ENCODE measurements at places on chromosomes 13 and 19. TPM values are rescaled to one million over a fixed set of nuclear protein-coding genes. Genes with fewer than 3 reads are reported as not detected.

The FAM83E gene
- polyA plus RNA-seq, result 3.4 TPM

The ODAD3 gene
- 1.8 TPM for polyA plus RNA-seq

The IGFL1 gene
- polyA plus RNA-seq, result not detected

The CASP14 gene
- polyA plus RNA-seq, result 0.73 TPM

The CFAP97D2 gene
- 1.2 TPM for polyA plus RNA-seq

The LGALS7B gene
- 0.38 TPM for polyA plus RNA-seq

The PDX1 gene
- polyA plus RNA-seq, result 15.7 TPM

The KL gene
- polyA plus RNA-seq, result 0.23 TPM

The OR7A5 gene
- polyA plus RNA-seq, result not detected

The ZNF582 gene
- 2.6 TPM for polyA plus RNA-seq

The SIGLEC7 gene
- polyA plus RNA-seq, result 0.12 TPM

DNA sequence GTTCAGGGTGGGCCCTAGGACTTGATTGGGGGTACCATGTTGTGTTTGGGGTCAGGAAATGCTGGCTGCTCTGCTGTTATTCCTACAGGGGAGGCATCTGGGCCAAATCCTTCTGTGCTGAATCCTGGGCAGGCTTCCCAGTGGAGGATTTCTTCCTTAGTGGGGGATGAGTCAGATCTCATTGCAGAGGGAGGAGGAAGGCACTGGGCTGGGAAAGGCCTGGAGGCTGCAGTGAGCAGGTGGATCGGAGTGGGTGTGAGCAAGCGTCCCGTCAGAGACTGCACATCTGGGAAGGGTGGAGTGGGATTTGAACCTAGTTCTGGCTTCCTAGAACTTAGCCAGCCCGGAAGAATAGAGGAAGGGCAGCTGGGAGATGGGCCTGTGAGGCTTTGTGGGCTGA lies 11.5 kb downstream of the CCDC124 start:
- no peaks in the 10 kb centered on the region for H3K27me3 ChIP-seq
- no peak for DNase-seq
- H3K36me3 ChIP-seq, result no peaks in the 10 kb centered on the region
- no peak overlapping the region for H3K4me3 ChIP-seq

DNA sequence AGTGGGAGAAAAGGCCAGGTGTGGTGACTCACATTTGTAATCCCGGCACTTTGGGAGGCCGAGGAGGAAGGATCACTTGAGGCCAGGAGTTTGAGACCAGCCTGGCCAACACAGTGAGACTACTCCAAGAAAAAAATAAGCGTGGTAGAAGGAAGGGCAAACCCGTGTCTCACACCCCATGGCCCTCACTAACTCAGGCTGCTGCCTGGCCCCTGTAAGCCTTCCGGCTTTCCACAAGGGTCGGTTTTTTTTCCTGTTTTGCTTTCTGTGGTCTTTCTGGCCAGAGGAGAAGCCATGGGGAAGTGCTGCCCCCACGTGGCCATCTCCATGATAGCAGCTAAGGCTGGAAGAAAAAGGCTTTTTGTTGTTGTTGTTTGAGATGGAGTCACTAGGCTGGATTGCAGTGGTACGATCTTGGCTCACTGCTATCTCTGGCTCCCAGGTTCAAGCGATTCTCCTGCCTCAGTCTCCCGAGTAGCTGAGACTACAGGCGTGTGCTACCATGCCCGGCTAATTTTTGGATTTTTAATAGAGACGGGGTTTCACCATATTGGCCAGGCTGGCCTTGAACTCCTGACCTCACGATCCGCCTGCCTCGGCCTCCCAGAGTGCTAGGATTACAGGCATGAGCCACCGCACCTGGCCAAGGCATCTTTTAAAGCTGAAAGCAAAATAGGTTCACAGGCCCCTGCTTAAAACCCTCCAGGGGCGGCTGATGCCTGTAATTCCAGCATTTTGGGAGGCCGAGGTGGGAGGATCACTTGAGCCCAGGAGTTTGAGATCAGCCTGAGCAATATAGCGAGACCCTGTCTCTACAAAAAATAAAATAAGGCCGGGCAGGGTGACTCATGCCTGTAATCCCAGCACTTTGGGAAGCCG lies 7.5 kb upstream of the ARHGEF18 start:
- peak; percentile 89 for DNase-seq
- no peaks in the 10 kb centered on the region for H3K27me3 ChIP-seq
- no peaks in the 10 kb centered on the region for H3K4me1 ChIP-seq
- H3K36me3 ChIP-seq, result no peaks in the 10 kb centered on the region

GRCh38 chr19:5481957-5482356 lies 26.7 kb downstream of the ZNRF4 start:
- no peaks in the 10 kb centered on the region for H3K27me3 ChIP-seq
- no peak overlapping the region for H3K4me3 ChIP-seq
- DNase-seq, result no peak
- no peaks in the 10 kb centered on the region for H3K4me1 ChIP-seq
- H3K27ac ChIP-seq, result no peak overlapping the region

GRCh38 chr19:18972301-18972811 lies 31.3 kb upstream of the HOMER3 start:
- H3K36me3 ChIP-seq, result no peaks in the 10 kb centered on the region
- no peaks in the 10 kb centered on the region for H3K27me3 ChIP-seq
- DNase-seq, result no peak
- H3K4me3 ChIP-seq, result no peak overlapping the region

DNA sequence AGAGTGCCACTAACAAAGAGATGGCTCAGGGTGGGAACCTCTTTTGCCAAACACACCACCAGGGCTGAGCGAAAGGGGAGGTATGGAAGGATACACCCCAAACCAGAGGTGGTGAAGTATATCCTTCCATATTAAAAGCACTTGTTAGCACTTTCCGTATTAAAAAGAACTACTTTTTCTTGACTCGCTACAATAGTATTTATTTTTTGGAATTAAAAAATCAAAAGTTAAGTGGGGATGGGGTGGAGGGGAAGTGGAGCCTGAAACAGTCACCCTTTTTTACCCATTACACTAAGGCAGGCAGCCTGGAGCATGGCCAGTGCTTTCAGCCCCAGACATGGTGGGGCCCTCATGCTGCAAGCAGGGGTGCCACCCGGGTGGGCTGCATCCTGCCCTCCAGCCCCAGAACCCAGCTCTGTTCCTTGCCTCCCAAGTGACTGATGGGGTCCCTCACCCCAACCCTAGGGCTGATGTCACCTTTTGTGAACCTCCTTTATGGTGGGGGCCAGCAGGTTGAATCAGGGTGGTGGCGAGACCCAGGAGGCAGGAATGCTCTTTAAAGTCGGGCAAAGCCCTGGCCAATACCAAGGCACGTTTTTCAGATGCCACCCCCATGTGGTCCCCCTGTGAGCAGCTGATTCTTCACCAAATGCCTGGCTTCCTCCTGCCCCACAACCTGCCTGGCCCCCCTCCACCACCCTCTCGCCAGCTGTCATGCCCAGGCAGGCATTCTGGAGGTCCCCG lies 31.0 kb downstream of the LYL1 start:
- DNase-seq, result no peak
- no peaks in the 10 kb centered on the region for H3K27me3 ChIP-seq
- H3K4me3 ChIP-seq, result no peak overlapping the region
- peaks cover 20% of the 10 kb centered on the region for H3K4me1 ChIP-seq
- no peak overlapping the region for H3K27ac ChIP-seq

GRCh38 chr19:42140125-42140754 lies 8.0 kb upstream of the POU2F2 start:
- peak; percentile 54 for DNase-seq
- H3K36me3 ChIP-seq, result no peaks in the 10 kb centered on the region
- H3K27me3 ChIP-seq, result no peaks in the 10 kb centered on the region
- no peak overlapping the region for H3K27ac ChIP-seq
- H3K4me3 ChIP-seq, result no peak overlapping the region
- no peaks in the 10 kb centered on the region for H3K4me1 ChIP-seq

DNA sequence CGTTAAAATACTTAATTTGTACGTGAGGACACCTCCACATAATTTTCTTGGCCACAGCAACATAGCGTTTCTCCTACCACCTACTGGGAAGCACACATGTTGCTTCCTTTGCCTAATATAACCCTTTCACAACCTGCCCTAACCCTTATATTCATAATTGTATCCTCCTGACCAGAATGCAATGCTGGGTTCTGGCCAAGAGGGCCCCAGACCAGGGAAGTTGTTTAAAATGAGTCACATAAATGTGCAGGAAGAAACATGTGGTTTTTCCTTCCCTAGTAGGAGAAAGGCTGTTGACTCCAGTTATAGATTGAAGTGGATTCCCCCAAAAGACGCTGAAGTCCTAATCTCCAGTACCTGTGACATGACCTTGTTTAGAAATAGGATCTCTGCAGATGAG lies 187.3 kb downstream of the NUFIP1 start:
- H3K4me1 ChIP-seq, result peaks cover 8% of the 10 kb centered on the region
- no peak overlapping the region for H3K27ac ChIP-seq
- no peaks in the 10 kb centered on the region for H3K36me3 ChIP-seq
- DNase-seq, result no peak
- H3K4me3 ChIP-seq, result no peak overlapping the region

DNA sequence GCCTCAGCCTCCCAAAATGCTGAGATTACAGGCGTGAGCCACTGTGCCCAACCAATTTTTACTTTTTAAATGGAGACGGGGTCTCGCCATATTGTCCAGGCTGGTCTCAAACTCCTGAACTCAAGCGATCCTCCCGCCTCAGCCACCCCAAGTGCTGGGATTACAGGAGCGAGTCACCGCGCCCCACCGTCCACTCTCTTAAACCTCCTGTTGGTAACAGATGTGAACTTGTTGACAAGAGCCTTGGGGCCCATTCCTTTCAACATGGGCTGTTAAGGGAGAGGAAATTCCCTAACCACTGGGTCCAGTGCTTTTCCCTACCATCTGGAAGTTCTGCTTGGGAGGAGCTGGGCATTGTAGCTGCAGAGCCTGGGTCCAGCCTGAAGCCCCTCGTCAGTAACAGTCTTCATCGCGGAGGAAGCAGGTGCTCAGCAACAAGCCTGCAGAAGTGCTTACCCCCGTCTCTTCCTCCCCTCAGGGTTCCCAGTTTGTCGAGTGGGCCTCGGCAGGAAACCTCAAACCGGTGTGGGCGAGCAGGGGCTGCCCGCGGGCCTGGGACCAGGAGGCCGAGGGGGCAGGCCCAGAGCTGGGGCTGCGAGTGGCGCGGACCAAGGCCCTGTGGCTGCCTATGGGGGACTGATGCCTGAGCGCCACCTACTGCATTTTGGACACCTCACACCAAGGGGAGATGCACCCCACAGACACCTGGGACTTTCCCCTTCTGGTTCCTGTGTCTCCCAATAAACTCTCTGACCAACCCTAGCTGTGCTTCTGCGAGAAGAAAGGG lies 4.0 kb upstream of the FLT3LG start:
- H3K36me3 ChIP-seq, result no peaks in the 10 kb centered on the region
- DNase-seq, result no peak
- H3K27ac ChIP-seq, result no peak overlapping the region
- no peak overlapping the region for H3K4me3 ChIP-seq

- no peak for DNase-seq
- no peaks in the 10 kb centered on the region for H3K36me3 ChIP-seq
- H3K4me3 ChIP-seq, result no peak overlapping the region
These were observed 9.9 kb downstream of the LRFN1 start for GRCh38 chr19:39310558-39311311.

- H3K27me3 ChIP-seq, result no peaks in the 10 kb centered on the region
- H3K36me3 ChIP-seq, result no peaks in the 10 kb centered on the region
- H3K4me1 ChIP-seq, result peaks cover 5% of the 10 kb centered on the region
- DNase-seq, result no peak
- H3K27ac ChIP-seq, result no peak overlapping the region
These were observed 6.4 kb downstream of the MYO9B start for GRCh38 chr19:17081672-17082630.

DNA sequence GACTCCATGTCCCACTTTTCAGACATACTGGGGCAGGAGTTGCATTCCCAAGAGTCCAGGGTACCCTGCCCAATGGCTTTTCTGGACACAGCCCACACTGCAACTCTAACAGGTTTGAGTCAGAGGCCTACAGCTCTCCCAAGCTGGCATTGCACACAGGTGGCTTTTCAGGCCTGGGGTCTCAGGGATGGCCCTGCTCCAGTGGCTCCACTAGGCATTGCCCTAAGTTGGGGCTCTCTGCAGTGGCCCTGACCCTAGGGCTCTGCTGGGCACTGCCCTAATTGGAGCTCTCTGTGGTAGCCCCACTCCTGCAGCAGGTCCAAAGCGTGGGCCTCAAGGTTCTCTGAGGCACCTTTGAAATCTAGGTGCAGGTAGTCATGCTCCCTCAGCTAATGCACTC lies 408.8 kb downstream of the SUCLA2 start:
- no peak overlapping the region for H3K4me3 ChIP-seq
- DNase-seq, result no peak
- H3K27me3 ChIP-seq, result no peaks in the 10 kb centered on the region
- H3K27ac ChIP-seq, result no peak overlapping the region
- no peaks in the 10 kb centered on the region for H3K4me1 ChIP-seq

GRCh38 chr19:27794494-27795042 lies 1418.4 kb downstream of the UQCRFS1 start:
- no peaks in the 10 kb centered on the region for H3K36me3 ChIP-seq
- no peak overlapping the region for H3K27ac ChIP-seq
- no peak for DNase-seq
- H3K4me1 ChIP-seq, result peaks cover 16% of the 10 kb centered on the region
- H3K4me3 ChIP-seq, result peak overlapping the region; percentile 32

- no peaks in the 10 kb centered on the region for H3K4me1 ChIP-seq
- no peak for DNase-seq
- H3K27ac ChIP-seq, result no peak overlapping the region
- no peaks in the 10 kb centered on the region for H3K27me3 ChIP-seq
- H3K36me3 ChIP-seq, result no peaks in the 10 kb centered on the region
These were observed 44.0 kb downstream of the MIPEP start for GRCh38 chr13:23845105-23845725.

DNA sequence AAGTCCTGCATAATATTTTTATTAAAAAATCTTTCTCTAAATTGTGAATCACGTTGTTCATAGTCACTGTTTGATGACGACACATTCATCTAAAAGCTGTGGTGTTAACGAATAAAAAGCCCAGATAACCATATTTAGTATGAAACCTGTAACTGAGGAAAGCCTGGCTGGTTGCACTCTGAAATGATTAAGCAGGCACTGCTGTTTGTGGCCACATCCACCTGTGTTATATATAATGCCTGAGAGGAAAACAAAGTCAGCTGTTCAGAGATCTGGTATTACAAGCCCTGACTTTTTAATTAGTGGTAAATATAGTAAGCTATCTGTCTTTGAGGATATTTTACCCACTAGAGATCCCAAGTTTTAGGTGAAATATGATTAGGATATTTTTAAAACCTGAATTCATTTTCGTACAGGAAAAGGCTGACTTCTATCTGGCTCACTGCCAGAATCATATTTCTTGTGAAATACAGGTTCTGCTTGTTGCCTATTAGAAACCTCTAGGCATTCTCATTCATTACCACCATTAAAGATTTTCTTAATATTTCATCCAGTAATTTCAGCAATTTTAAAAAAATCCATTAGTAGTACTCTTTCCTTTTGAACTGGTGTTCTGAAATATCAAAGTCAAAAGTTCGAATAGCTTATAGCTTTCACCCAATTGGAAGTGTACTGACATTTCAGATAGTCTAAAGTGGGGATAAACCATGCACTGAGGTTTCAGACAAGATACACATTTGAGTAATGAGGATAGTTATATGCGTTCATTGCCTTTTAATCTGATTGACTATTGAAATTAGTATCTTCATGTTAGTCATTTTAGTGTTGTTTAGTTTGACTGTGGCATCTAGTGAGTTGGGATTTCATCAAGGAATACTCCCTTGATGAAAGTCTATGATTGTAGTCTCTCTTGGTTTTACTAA lies 79.7 kb downstream of the LMO7 start:
- no peaks in the 10 kb centered on the region for H3K4me1 ChIP-seq
- no peaks in the 10 kb centered on the region for H3K27me3 ChIP-seq
